ENCODE measurements at places on chromosomes 13 and 19.

GRCh38 chr13:97214921-97215320, 7.2 kb upstream of the MBNL2 start:
- DNase-seq, result no peak

DNA sequence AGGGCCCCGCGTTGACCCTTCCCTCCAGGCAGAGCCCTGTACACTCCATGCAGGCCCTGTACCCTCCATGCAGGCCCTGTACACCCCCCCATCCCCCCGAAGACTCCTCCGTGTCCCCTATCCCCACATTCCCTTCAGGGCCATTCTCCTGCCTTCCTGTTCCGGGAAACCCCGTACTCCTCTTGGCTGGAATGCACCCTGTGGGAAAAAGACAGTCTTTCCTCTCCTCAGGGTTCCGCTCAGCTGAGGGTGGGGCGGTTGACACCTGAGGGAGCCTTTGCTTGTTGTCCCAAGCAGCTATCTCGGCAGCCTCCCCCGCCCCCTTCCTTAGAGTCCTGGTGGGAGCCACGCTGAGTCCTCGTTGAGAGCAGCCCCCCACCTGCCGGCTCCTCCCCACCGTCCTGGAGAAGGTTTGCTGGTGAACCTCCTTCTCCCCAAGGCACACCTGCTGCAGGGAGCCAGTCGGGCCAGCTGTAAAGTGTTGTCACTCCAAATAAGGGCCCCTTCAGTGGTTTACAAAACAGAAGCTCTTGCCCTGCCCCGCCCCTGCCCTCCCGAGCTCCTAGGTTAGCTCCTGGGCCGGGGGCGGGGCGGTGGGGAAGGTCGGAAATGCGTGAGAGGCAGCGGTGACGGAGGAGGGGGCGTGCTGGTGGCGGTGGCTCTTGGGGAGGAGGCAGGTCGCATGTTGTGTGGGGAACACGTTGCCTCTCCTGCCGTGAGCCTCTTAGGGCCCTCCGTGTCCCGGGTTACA, 1.5 kb downstream of the GNA11 start:
- DNase-seq, result no peak

- DNase-seq, result no peak
Observed at GRCh38 chr13:26618726-26619125, 61.2 kb downstream of the WASF3 start.

GRCh38 chr13:64186503-64187250, 2771.0 kb upstream of the PCDH20 start:
- DNase-seq, result no peak

- no peak for DNase-seq
Observed at GRCh38 chr13:78876915-78877549, 218.1 kb upstream of the OBI1 start.

- DNase-seq, result no peak
Observed at GRCh38 chr13:32022311-32022710, 9.3 kb upstream of the FRY start.

GRCh38 chr19:17281391-17282304, at the start of gene ANKLE1:
Gene ANKLE1 (plus strand): TSS chr19:17281901. CDS start chr19:17281921, 20 bp downstream.
- peak; percentile 74 for DNase-seq

DNA sequence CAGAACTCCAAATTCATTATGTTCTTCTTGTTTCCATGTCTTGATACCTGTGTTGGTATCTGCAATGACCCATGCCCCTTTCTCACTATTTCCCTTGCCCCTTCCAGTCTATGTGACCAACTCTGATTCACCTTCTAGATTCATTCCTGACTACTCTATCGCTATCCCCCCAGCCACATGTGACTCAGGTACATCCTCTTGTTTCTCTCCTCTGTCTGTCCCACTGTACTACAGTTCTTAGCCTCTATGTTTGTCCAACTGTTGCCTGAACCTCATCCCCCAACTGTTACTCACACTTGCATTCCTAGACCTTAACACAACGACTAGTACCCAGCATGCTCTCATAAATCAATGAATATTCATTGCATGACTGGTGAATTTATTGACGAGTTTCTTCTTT, 10.0 kb upstream of the FLT3 start:
- no peak for DNase-seq

- DNase-seq, result no peak
Observed at GRCh38 chr13:50286324-50286723, 271.1 kb downstream of the KCNRG start.

DNA sequence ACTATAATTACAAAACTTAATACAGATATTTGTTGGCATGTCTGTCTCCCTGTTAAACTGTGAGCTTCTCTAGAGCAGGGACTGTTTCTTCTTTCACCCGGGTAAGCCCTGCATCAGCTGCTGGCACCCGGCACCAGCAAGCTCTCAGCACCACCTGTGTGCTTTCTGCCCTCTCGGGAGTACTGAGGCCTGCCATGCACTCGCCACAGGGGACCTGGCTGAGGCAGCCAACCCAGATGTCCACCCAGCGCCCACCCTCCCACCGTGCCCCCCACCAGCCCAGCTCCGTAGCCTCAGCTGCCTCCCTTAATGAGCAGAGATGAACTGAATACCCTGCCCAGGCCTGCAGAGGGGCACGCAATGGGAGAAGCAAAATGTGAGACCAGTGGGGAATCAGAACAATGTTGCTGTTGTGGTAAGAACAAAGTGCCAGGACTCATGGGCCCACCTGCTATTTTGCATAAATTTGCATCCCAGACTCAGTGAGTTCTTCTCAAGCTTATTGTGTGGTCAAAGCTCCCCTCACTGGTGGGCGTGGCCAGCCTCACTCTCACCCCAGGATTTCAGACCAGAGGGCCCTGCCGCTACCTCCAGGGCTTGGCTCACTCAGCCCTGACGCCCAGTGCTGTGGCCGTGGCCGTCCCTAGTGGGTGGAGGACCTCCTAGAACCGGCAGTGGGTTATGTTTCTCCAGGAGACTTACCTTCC, 14.6 kb upstream of the SERPINE3 start:
- no peak for DNase-seq

GRCh38 chr19:43699506-43700394, 16.1 kb upstream of the IRGC start:
- DNase-seq, result no peak
